ENCODE measurements at places on chromosomes 2 and 18.

DNA sequence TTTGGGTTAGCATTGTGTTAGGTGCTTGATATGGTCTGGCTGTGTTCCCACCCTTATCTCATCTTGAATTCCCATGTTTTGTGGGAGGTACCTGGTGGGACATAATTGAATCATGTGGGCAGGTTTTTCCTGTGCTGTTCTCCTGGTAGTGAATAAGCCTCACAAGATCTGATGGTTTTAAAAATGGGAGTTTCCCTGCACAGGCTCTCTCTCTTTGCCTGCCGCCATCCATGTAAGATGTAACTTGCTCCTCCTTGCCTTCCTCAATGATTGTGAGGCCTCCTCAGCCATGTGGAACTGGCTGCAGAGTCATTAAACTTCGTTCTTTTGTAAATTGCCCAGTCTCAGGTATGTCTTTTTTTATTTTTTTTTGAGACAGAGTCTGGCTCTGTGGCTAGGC, 2.8 kb downstream of the MSH2 start:
- H3K4me3 ChIP-seq: no peak overlapping the region
- H3K36me3 ChIP-seq: no peaks in the 10 kb centered on the region
- H3K4me1 ChIP-seq: peaks cover 5% of the 10 kb centered on the region
- H3K27ac ChIP-seq: no peak overlapping the region
- H3K27me3 ChIP-seq: no peaks in the 10 kb centered on the region

- H3K36me3 ChIP-seq: peaks cover 87% of the 10 kb centered on the region
- DNase-seq: no peak
- H3K27ac ChIP-seq: no peak overlapping the region
- no peaks in the 10 kb centered on the region for H3K27me3 ChIP-seq
- no peaks in the 10 kb centered on the region for H3K4me1 ChIP-seq
Observed at GRCh38 chr2:36509075-36509474, 88.9 kb downstream of the FEZ2 start.

DNA sequence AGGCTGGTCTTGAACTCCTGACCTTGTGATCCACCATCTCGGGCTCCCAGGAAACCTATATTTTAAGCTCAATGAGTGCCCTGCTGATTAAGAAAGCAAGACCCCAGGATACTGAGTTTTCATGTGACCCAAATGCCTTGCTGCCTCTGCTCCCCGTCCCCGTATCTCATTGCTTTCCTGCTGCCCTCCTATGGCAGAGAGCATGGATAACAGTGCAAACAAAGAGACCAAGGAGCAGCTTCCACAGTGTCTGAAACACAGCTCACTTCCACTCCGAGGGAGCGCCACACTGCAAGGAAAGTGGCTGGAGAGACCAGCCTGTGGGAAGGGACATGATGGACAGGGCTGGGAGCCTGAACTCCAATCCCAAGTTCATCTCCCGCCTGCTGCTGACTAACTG, 246.8 kb downstream of the TMEM182 start:
- no peak overlapping the region for H3K4me3 ChIP-seq
- H3K27ac ChIP-seq: no peak overlapping the region
- H3K27me3 ChIP-seq: no peaks in the 10 kb centered on the region
- no peak for DNase-seq

GRCh38 chr2:46998551-46998950, 82.9 kb upstream of the MCFD2 start:
- H3K4me1 ChIP-seq: peaks cover 4% of the 10 kb centered on the region
- no peaks in the 10 kb centered on the region for H3K36me3 ChIP-seq
- H3K27me3 ChIP-seq: no peaks in the 10 kb centered on the region
- DNase-seq: no peak
- H3K27ac ChIP-seq: no peak overlapping the region

- H3K27ac ChIP-seq: no peak overlapping the region
- no peaks in the 10 kb centered on the region for H3K27me3 ChIP-seq
- no peaks in the 10 kb centered on the region for H3K4me1 ChIP-seq
- DNase-seq: no peak
Observed at GRCh38 chr2:119068154-119068725, 90.3 kb downstream of the C1QL2 start.

DNA sequence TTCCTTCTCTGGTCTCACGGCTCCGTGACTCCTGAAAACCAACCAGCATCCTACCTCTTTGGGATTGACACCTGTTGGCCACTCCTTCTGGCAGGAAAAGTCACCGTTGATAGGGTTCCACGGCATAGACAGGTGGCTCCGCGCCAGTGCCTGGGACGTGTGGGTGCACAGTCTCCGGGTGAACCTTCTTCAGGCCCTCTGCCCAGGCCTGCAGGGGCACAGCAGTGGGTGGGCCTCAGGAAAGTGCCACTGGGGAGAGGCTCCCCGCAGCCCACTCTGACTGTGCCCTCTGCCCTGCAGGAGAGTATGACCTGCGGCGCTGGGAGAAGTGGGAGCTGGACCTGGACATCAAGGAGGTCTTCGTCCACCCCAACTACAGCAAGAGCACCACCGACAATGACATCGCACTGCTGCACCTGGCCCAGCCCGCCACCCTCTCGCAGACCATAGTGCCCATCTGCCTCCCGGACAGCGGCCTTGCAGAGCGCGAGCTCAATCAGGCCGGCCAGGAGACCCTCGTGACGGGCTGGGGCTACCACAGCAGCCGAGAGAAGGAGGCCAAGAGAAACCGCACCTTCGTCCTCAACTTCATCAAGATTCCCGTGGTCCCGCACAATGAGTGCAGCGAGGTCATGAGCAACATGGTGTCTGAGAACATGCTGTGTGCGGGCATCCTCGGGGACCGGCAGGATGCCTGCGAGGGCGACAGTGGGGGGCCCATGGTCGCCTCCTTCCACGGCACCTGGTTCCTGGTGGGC, 10.0 kb downstream of the PROC start:
- no peak overlapping the region for H3K27ac ChIP-seq
- H3K27me3 ChIP-seq: no peaks in the 10 kb centered on the region
- peaks cover 2% of the 10 kb centered on the region for H3K4me1 ChIP-seq
- no peak for DNase-seq

GRCh38 chr2:215882689-215883088, 130.7 kb downstream of the MREG start:
- no peak for DNase-seq
- no peaks in the 10 kb centered on the region for H3K36me3 ChIP-seq
- no peaks in the 10 kb centered on the region for H3K27me3 ChIP-seq
- no peak overlapping the region for H3K4me3 ChIP-seq
- H3K4me1 ChIP-seq: no peaks in the 10 kb centered on the region

- no peak overlapping the region for H3K27ac ChIP-seq
- DNase-seq: no peak
- H3K4me3 ChIP-seq: no peak overlapping the region
- no peaks in the 10 kb centered on the region for H3K27me3 ChIP-seq
- no peaks in the 10 kb centered on the region for H3K4me1 ChIP-seq
Observed at GRCh38 chr2:222627764-222628163, 28.1 kb downstream of the FARSB start.

GRCh38 chr2:133568172-133568571, at the start of gene NCKAP5:
Gene NCKAP5, minus strand, starts transcription at chr2:133568463. Its CDS starts 50,937 bp downstream, at chr2:133517526.
- no peak for DNase-seq
- H3K4me1 ChIP-seq: peaks cover 3% of the 10 kb centered on the region
- H3K27me3 ChIP-seq: no peaks in the 10 kb centered on the region
- H3K27ac ChIP-seq: peak within 1 kb of the TSS; percentile 58
- H3K4me3 ChIP-seq: peak within 1 kb of the TSS; percentile 43

DNA sequence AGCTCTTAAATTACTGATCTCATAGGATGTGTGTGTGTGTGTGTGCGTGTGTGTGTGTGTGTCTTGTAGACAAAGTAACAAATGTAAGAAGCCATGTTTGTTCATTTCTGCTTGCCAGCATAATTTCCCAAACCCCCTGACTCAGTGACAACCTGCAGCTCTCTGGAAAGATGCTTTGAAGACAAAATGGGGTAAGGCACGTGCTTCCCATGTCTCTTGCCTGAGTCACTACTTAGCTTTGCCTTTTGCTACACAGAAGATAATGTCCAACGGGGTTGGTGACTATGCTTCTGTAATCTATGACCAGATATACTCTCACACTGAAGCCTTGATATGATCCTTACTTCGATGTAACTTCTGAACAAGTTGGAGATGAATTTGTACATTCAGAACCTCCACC, 332.0 kb downstream of the SLC4A3 start:
- no peaks in the 10 kb centered on the region for H3K27me3 ChIP-seq
- no peaks in the 10 kb centered on the region for H3K4me1 ChIP-seq
- no peak overlapping the region for H3K4me3 ChIP-seq

DNA sequence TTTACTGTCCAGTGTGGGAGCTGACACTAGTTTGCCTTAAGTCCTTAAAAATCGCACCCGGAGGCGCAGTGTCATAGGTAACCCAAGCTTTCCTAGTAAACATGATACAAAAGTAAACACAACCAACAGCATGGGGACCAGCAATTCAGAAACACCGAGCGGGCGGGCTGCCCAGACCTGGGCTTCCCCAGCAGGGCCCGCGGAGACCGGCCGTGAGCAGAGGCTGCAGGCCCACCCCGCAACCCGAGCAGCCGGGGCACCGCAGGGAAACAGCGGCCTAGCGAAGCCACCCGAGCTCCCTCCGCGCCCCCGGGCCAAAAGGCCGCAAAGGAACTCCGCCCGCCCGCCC, 296 bp downstream of the TTC21B start:
- H3K4me1 ChIP-seq: peaks cover 24% of the 10 kb centered on the region
- no peak for DNase-seq
- H3K27ac ChIP-seq: peak overlapping the region; percentile 85
- H3K27me3 ChIP-seq: no peaks in the 10 kb centered on the region
- peak overlapping the region; percentile 80 for H3K4me3 ChIP-seq
- H3K36me3 ChIP-seq: no peaks in the 10 kb centered on the region

DNA sequence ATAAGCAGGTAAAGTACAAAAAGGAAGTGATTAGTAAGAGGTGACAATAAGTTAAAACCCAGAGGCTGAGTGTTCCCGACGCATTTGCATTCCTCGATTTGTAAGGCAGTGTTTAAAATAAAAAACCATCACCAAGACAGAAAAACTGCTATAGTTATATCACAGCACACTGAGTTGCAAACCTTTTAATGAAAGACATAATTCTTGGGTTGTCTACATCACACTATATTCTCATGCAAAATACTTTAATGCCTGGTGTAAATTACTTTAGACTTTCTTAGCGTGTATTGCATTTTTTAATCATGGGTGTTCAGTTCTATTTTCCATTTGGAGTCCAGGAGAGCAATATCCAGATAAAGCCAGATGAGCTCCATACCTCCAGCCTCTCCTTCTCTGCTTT, 458.5 kb downstream of the MTX2 start:
- peaks cover 4% of the 10 kb centered on the region for H3K27me3 ChIP-seq
- no peak overlapping the region for H3K4me3 ChIP-seq
- H3K27ac ChIP-seq: no peak overlapping the region
- no peaks in the 10 kb centered on the region for H3K36me3 ChIP-seq
- no peak for DNase-seq

DNA sequence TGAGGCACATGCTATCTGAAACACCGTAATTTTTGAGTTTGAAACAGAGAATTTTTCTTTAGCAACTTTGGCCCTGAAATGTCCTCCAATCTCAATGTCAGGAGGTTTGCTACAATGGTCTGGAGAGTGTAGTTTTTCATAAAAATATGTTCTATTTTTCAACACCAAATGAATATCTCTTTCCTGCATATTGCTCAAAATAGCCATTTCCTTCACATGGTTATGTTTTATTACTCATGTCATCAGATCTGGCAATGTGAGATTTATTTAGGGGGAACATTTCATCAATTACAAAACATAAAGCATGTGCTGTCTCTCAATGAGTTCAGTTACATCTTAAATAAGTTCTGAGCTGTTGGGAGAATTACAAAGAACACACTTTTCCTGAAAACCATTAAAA, 871.9 kb upstream of the FSHR start:
- H3K27ac ChIP-seq: no peak overlapping the region
- H3K4me1 ChIP-seq: no peaks in the 10 kb centered on the region
- H3K4me3 ChIP-seq: no peak overlapping the region

DNA sequence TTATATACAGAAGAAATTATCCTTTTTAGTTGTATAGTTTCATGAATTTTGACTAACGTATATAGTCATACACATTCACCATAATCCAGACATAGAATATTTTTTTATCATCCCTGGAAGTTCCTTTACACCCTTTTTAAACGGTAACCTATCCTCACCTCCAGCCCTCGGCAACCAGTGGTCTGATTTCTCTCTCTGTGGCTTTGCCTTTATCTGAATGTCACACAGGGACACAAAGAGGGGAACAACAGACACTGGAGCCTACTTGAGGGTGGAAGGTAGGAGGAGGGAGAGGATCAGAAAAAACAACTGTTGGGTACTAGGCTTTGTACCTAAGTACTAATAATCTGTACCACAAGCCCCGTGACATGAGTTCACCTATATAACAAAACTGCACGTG, 191.9 kb downstream of the MC4R start:
- H3K36me3 ChIP-seq: no peaks in the 10 kb centered on the region
- H3K4me3 ChIP-seq: no peak overlapping the region
- DNase-seq: no peak
- H3K27me3 ChIP-seq: no peaks in the 10 kb centered on the region

Data from psoas muscle (tissue), 8 donors.